Tibial nerve (tissue), 4 donors: ENCODE measurements at places on chromosomes 6 and 20. TPM values are rescaled to one million over a fixed set of nuclear protein-coding genes. Genes with fewer than 3 reads are reported as not detected.

The TCFL5 gene
- 25.1 TPM for total RNA-seq

DNA sequence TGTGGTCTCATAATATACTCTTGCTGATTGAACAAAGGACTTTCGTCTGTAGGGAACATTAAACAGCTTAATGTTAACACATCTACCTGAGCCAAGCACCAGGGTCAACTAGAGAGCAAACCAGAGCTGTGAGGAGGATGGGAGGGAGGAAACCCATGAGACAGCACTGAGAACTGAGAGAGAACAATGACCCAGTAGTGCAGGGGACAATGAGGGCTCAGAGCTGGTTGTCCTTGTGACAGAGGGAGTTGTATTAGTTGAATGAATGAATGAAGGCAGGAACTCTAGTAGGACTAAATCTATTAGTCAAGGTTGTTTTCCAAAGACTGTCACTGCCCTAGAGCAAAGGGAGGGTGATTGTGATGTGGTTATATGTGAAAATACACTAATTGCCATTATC, 28.2 kb upstream of the GSTA4 start:
- no peak for DNase-seq

GRCh38 chr20:47160240-47160639, 196.3 kb downstream of the ZMYND8 start:
- DNase-seq: no peak

The DST gene
- total RNA-seq: 331 TPM

The CDH4 gene
- total RNA-seq: 0.87 TPM

- DNase-seq: no peak
Observed at GRCh38 chr20:47156301-47157137, 200.0 kb downstream of the ZMYND8 start.

GRCh38 chr6:15426901-15427300, 181.0 kb downstream of the JARID2 start:
- DNase-seq: no peak

The CLDN20 gene
- total RNA-seq: 4.4 TPM

The HLA-DPA1 gene
- total RNA-seq: 179 TPM

DNA sequence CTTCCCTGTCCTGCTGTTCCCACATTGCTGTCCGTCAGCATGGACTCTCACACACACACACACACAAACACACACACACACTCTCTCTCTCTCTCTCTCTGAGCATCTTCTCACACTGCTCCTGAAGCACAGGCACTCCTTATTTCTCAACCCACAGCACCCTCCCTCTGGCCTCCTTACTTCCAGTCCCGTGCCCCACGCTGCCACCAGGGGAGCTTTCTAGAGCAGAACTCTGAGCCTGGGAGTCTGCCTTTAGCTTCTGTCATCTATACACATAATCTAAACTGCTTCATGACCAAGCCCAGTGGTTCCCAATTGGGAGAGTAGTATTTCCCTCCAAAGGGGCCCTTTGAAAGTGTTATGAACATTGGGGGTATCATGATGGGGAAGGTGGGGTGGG, 29.1 kb downstream of the HECA start:
- DNase-seq: no peak

- DNase-seq: no peak
Observed at GRCh38 chr6:35388030-35388429, 45.7 kb downstream of the PPARD start.

DNA sequence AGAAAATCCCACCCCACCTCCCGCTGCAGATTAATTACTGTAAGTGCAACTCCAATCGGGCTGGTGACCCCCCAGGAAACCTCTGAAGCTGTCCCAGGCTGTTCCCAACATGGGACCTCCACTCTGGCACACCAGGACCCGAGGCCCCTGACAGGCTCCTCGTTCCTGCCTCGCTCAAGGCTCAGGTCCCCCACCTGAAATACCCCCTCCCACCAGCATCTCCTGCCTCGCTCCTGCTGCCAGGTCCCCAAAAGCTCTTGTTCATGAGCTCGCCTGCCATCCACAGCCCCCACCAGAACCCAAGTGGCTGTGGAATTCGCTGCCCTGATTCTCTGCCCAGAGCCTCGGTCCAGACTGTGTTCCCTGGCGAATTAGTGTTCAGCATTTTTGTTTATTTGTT, 26.1 kb downstream of the NPEPL1 start:
- no peak for DNase-seq

- no peak for DNase-seq
Observed at GRCh38 chr6:80550281-80550680, 443.8 kb downstream of the BCKDHB start.

- no peak for DNase-seq
Observed at GRCh38 chr6:79821859-79822258, 125.5 kb downstream of the ELOVL4 start.

DNA sequence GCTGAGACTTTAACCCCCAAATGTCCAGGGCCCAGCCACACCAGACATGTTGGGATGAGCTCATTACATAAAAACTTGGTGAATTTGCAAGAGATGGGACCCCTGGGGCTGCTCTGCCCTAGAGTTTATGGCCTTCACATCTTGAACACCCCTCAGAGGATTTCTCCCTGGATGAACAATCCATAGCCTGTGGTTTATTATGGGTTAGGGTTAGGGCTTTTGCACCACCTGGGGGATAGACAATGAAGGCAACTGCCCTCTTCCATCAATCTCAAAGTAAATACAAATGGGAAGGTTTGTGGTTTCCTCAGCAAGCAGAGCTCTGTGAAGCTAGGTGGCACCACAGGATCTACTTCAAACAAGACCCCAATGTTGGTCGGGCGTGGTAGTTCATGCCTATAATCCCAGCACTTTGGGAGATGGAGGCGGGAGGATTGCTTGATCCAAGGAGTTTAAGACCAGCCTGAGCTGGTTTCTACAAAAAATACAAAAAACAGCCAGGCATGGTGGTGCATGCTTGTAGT, 17.4 kb downstream of the SPINT3 start:
- DNase-seq: no peak

GRCh38 chr6:159062564-159062945, 17.8 kb upstream of the TAGAP start:
- no peak for DNase-seq
